ENCODE measurements at places on chromosomes 3 and 15. TPM values are rescaled to one million over a fixed set of nuclear protein-coding genes. Genes with fewer than 3 reads are reported as not detected.

Gene C2CD4A
- not detected for total RNA-seq

- no peak for DNase-seq
Measured at GRCh38 chr3:2579206-2579605, 480.5 kb downstream of the CNTN4 start.

GRCh38 chr3:194058189-194058571 lies 77.8 kb upstream of the HES1 start:
- DNase-seq = peak; percentile 27

Gene TRIM71
- 0.18 TPM for total RNA-seq

GRCh38 chr3:170589113-170589512 lies 3.2 kb upstream of the SLC7A14 start:
- peak; percentile 44 for DNase-seq

DNA sequence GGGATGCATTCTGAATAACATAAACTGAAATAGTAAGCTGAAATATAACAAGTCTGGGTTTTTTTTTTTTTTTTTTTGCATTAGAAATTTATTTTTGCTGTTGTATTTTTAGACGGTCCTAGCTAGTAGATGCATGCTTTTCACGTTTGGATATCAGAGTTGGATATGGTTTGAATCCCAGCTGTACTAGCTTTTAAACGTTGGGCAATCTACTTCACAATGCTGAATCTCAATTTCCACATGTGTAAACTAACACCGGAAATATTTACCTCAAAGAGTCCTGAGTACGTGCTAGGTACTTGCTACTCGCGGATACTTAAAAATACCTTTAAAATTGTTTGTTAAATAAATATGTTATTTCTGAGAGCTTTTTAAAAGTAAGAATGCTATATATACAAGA lies 139.8 kb downstream of the BBX start:
- DNase-seq = no peak

Gene GOLGA6L6
- total RNA-seq = not detected

DNA sequence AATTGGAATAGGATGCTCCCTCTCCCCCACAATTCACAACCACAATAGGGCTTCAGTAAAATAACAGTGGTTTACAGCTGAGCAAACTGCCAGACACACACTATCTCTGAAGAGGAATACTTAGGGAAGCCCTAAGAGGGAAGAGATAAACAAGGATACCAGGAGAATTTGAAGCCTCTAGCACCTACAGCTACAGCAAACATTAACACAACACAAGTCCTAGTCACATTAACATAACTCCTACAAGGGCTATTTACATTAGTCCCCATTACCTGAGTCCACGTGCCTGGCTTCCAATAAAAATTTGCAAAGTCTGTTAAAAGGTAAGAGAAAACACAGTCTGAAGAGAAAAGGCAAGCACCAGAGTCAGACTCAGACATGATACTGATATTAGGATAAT lies 346.9 kb upstream of the CDIN1 start:
- no peak for DNase-seq

Gene AADACL2
- total RNA-seq = not detected

Gene ZPLD1
- total RNA-seq = not detected

GRCh38 chr3:43074901-43075689 lies 30.8 kb downstream of the POMGNT2 start:
- no peak for DNase-seq

DNA sequence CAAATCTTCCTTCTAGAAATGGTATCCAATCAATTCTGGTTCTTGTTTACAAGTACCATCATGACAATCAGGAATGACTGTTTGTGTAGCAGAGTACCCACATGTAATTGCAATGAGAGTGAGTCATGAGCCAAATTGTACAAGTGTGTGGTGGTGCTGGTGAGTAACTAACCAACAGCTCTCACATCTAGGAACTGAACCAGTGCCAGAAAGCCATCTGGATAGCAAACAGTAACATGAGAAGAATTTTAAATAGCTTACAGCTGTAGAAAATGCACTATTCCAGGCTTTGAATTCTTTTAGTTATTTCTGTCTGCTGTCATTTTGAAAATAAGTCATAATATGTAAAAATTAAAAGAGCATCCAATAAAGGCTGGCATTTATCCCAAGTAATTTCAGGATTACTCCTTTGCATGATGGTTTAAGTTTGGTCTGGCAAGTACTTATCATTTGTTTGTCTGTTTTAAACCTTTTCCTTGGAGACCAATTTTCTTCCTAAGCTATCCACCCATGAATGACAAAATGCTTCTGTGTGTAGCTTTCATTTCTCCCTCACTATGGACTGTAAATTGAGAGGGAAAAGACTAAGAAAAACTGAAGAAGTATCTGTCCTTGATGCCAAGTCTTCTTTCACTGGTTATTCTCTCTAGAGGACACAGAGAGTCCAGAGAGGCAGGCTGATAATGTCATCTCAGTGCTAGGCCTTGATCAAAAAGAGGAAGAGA lies 60.0 kb downstream of the PIK3CB start:
- peak; percentile 22 for DNase-seq

GRCh38 chr3:101123081-101123480 lies 129.9 kb upstream of the ABI3BP start:
- DNase-seq = no peak

- no peak for DNase-seq
Measured at GRCh38 chr15:41286665-41287333, 45.6 kb downstream of the OIP5 start.

Gene CTXN2
- not detected for total RNA-seq

GRCh38 chr15:39438799-39439592 lies 141.9 kb upstream of the THBS1 start:
- DNase-seq = no peak
